ENCODE measurements at places on chromosomes 13 and 19.

GRCh38 chr13:71864094-71864985, 2.7 kb downstream of the DACH1 start:
- DNase-seq, result peak; percentile 2

DNA sequence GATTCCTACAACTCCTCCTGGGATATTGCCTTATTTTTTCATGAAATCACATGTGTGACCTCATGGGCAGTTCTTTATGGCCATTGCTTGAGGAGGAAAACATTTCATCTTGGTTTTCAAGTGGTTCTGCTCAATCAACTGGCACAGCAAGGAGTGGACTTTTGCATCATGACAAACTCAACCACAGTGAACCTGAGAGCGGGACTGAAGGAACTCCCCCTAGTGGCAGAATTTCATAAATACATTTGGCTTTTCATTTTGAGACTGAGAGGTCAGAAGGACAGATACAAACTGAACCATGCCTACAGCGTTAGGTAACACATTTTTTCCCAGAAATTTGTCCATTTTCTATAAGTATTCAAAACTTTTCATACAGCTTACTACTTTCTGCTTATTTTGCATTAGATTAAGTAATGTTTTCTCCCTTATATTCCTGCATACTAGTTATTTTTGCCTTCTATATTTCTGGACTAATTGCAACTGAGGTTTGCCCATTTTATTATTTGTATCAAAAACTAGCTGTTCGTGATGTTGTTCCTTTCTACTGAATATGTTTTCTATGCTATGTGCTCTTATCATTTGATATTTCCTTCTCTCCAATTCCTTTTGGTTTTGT, 13.4 kb upstream of the SIGLEC12 start:
- DNase-seq, result no peak

DNA sequence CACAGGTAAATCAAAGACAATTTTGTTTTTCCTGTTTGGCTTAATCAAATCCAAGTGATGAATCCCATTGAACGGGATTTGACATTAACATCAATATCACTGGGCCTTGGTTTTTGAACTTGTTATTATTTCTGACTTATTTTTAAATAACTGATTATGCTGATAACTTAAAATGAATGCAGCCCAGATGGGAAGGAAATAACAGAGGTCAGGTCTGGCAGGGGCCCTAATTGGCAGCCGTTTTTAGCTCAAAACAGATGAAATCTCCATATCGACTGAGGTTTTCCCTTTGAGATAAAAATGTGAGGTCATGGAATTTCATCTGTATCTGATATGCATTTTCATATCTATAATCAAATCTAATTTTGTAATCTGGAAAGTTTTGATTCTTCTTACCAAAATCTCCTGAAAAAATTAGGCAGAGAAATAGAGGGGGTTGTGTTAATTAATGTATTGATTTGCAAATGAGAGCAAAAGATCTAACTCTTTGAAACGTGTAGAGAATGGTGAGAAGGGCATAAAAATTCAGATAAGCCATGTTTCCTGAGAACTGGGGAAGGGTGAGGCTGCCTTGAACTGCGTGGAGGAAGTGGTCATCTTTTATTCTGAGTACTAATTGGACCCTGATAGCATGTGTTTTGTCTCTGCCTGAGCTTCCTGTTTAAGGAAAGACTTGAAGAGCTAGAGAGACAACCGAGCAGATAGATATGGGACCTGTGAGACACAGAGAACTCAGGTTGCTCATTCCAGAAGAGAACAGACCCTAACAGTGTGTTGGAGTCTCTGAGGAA, 98.2 kb upstream of the C1QTNF9B start:
- DNase-seq, result no peak

GRCh38 chr13:99363949-99364348, 56.8 kb upstream of the GPR183 start:
- DNase-seq, result no peak

DNA sequence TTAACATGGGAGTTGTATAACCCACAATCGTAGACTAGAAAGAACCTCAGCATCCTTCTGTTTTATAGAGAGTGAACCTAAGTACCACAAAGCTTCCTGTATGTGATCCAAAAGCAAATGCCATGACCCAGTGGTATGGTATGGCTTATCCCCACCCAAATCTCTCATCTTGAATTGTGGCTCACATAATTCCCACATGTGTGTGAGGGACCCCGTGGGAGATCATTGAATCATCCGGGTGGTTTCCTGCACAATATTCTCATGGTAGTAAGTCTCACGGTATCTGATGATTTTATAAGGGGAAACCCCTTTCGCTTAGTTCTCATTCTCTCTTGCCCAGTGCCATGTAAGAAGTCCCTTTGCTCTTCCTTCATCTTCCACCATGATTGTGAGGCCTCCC, 587.9 kb downstream of the LMO7 start:
- no peak for DNase-seq

DNA sequence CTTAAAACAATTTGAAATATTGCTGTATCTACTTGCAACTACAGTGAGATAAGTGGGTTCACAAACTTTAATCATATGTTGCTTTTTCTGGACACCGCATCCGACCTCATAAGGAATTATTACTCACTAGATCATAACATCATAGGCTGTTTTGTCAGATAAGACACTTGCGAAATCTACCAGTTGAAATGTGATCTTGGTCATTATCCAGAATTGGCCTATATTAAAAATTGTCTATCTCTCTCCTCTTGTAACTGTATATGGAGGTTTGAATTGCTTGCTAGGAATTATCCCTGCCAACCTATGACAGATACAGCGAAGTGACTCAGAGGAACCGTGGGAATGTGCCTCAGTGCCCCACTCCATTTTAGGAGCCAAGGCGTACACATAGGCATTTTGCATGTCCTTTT, 117.0 kb upstream of the POSTN start:
- no peak for DNase-seq

GRCh38 chr13:48233889-48234488, 983 bp downstream of the ITM2B start:
- no peak for DNase-seq

GRCh38 chr13:73254827-73255226, 196.0 kb downstream of the KLF5 start:
- DNase-seq, result no peak

DNA sequence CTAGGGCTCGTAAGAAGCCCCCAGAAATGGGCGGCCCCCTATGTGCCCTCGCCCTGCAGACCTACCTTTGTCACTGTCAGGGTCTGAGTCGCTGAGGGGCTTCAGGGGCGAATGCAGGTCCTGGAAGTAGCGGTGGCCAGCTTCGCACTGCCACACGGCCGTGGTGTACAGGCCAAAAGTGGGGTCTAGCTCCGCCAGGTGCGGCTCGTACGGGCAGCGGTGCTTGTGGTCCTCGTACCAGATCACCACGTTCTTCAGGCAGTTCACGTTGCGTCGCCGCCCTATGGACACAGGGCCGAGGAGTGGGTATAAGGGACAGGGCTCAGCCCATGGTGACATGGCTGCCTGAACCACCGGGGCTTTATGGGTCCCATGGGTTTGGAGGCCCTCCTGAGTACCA, 9.8 kb downstream of the ZNF653 start:
- DNase-seq, result no peak

DNA sequence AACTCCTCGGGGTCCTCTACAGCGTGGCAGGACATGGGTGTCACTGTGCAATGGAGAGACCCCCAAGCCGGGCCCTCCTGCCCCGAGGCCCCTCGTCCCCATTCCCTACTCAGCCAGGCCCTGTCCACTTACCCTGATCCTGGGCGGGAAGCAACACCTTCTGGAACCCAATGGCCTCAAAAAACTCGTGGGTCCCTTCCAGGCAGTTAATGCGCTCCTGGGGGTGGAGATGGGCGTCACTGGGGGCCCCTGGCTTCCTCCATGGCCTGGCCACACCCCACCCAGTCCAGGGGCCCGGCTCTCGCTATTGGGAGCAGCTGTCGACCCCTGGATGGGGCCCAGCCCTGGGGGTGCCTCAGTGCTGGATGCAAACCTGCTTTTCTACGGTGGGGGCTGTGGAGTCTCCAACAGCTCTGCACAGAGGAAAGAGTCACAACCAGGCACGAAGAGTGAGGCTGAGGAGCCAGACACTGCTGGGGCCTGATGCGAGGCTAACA, 10.8 kb downstream of the UBXN6 start:
- no peak for DNase-seq

GRCh38 chr13:110266983-110267382, 40.0 kb downstream of the COL4A1 start:
- DNase-seq, result no peak

DNA sequence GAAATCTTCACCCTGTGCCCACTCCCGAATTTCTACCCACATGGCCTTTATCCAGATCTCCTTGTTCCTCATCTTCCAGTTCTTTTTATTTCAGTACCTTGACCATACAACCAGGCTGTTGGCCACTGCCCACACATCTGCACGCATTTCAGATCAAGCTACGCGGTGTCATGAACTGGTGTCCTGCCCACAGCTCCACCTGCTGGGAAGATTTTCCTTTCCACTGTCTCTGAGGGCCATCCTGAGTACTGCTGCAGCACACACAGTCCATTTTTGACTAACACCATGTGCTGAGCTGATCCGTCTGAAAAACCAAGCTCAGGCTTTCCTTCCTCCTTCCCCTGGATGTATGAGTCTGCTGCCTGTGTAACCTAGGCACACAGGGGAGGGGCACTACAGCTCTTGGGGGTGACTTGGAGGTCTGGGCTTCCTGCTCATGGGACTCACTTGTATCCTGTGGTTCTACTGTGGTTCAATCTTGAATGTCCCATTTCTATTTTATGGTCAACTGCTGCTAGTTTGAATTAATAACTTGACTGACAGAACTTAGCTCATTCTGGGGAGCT, 71.9 kb downstream of the WASF3 start:
- DNase-seq, result no peak

DNA sequence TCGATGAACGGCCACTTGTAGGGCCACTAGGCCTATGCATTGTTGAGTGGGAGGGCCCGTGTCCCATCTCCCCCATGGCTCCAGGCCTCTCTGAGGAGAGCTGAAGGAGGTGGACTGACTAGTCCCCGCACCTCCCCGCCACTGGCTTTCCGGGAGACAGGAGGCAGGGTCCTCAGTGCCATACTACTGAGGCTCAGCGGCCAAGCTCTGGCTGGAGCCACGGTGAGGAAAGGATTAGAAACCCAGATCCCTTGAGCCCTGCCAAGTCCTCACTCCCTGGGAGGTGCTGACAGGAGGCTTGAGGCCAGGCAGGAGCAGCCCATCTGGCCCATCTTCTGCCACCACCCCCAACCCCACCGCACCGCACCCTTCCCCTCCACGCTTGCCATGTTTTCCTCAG, 29.0 kb downstream of the CCDC8 start:
- no peak for DNase-seq

DNA sequence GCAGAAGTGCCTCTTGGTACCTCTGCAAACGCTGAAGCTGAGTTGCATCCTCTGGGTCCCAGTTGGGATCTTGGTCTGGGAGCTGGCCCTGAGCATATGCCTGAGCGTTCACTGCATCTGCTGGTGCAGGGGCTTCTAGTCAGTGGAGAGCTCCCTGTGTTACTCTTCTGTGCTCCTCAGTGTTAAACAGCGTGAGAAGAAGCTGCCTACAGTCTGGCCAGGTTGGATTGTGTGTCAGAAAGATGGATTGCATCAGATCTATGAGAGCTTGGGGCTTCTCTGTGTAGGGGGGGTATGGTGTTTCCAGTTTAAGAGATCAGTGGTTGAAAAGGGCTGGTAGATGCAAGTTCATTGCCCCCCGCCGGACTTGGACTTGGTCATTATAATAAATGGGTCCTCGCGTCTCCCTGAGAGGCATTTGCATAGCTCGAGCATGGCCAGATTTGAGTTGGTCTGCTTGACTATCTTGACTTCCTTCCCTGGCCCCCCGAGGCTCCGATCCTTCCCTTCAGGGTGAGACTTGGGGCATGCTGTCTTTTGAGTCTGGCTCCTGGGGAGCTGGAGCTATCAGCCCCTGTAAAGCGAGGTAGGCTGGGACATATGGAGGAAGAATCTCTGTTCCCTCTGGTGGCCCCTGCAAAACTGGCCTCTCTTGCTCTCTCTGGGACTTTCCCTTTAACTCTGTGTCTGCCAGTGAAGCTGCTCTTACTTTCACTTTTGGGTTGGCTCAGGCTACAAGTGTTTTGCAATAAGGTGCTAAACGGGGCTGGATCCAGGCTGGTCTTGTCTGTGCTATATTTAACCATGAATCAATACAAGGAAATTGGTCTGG, 52.9 kb downstream of the OR10H4 start:
- DNase-seq, result no peak

- no peak for DNase-seq
These were observed 441.1 kb upstream of the HTR2A start for GRCh38 chr13:47337781-47338507.

- DNase-seq, result no peak
These were observed 45.4 kb upstream of the MYCBP2 start for GRCh38 chr13:77372275-77372674.

DNA sequence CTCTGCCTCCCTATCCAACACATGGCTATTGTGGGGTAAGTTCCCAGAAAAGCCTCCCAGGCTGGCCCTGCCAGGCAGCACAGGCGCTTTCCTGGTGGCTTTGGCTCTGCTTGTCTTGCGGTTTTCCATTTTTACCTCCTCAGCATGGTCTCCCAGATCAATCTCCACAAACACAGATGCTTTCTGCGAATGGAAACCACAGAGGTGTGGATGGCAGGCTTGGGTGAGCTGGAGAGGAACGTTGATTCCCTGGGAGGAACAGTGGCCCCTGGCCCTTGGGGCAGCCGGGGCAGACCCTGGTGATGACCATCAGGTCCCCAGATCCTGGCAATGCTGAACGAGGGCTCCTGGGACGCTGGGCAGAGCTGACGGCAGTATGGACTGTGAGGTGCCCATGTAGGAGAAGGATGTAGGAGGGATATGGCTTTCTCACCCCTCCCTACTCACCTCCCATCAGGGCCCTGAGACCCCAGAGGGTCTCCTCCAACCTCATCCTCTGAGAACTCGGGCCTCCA, 6.6 kb downstream of the C13orf46 start:
- no peak for DNase-seq

GRCh38 chr13:81562598-81562997, 1221.7 kb upstream of the SPRY2 start:
- DNase-seq, result no peak

DNA sequence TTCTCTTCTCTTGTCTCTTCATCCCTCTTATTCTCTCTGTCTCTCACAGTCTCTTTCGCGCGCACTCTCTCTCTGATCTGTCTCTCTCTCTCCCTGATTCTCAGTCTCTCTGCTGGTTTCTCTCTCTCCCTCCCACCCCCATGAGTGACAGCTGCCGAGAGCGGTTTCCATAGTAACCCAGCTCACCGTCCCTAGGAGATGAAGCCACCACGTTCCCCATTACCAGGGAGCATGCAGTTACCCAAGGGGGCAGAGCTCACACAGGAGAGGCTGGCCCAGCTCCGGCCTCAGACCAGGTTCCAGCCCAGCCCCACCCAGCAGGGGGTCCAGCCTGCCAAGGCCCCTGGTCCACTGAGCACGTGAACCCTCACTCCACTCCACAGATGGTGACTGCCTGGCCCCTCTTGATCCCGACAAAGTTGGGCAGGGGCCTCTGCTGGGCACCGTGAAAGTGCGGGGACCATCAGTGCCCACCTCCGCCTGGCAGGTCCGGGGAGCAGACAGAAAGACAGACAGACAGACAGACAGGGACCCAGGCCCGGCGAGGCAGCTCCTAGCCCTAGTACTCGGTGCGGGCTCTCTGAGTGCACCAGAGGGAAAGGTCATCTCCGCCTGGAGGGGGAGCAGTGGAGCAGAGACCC, 50.6 kb downstream of the CELF5 start:
- DNase-seq, result no peak
